ENCODE measurements at places on chromosomes 16 and 17.

- DNase-seq = no peak
Observed at GRCh38 chr17:4519361-4519788, 20.7 kb downstream of the SPNS2 start.

DNA sequence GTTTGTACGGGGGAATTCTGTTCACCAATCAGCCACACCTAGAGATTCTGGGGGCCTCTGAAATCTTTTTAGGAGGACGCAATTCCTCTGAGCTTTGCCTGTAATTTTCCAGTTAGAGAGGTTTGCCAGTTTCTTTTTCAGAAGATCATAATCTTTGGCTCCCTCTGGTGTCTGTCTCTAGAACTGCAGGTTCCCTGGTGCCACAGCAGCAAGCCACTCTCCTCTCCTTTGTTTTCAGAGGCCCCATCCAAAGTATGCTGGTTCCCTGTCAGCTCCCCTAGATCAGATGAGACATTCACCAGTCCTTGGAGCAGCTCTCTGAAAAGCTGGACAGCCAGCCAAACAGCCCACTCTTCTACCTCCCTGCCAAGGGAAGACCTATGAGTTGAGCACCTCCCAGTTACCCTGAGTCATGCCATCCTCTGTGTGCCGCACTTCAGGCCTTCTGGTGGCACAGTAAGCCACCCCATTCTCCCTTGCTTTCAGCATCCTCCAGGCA is 36.1 kb downstream of the RNF112 start:
- peak; percentile 88 for DNase-seq

DNA sequence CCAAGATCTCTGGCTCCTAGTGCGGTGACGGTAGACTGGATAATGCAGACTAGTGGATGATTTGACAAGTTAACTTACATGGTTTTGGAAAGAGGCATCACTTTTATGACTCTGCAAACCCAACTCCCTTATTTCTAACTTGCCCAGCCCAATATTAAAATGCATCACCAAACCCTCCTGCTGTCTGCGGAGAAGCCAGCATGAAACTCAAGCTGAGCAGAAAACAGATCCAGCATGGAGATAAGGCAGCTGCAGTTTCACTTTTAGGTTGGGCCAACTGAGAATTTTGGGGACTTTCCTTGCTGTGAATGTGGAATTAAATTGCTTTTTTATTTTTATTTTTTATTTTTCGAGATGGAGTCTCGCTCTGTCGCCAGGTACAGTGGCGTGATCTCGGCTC is 27.8 kb downstream of the CDH1 start:
- no peak for DNase-seq

- DNase-seq = no peak
Observed at GRCh38 chr17:38739305-38739704, 8.8 kb downstream of the PCGF2 start.

- DNase-seq = no peak
Observed at GRCh38 chr16:66364959-66365306, 1.6 kb upstream of the CDH5 start.

GRCh38 chr16:48194828-48195556 is 39.2 kb upstream of the ABCC12 start:
- DNase-seq = peak; percentile 15

- DNase-seq = no peak
Observed at GRCh38 chr17:73065376-73065775, 27.1 kb downstream of the SLC39A11 start.

DNA sequence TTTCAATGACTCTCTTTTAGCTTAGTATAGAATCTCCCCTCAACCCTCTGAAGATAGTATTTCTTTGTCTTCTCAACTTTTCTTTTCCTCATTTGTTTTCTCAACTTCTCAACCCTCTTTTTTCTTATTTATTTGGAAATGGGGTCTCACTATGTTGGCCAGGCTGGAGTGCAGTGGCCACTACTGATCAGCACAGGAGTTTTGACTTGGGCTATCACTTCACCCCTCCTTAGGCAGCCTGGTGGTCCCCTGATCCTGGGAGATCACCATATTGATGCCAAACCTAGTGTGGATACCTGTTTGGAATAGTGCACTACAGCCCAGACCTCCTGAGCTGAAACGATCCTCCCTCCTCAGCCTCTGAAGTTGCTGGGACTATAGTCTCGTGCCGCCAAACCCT is 79.8 kb downstream of the PITPNC1 start:
- DNase-seq = no peak

- DNase-seq = no peak
Observed at GRCh38 chr16:79668502-79668901, 68.0 kb upstream of the MAF start.

DNA sequence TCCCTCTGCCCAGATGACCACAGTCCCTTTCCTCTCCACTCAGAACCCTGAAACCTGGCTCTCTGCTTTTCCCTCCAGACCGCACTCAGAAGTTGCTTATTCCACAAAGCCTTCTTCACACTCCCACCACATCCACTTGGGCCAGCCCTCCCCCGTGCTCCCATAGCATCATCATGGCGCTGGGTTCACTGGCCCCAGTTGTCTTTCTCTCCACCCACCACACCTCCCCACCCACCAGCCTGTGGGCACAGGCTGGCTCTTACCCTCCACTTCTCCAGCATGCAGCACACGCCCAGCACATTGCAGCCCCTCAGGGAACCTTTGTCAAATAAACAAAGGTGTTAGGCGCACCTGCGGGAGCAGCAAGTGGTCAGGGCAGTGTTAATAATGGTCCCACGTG is 130.0 kb downstream of the KATNIP start:
- no peak for DNase-seq

- DNase-seq = no peak
Observed at GRCh38 chr17:74088285-74088933, 115.1 kb upstream of the RPL38 start.

DNA sequence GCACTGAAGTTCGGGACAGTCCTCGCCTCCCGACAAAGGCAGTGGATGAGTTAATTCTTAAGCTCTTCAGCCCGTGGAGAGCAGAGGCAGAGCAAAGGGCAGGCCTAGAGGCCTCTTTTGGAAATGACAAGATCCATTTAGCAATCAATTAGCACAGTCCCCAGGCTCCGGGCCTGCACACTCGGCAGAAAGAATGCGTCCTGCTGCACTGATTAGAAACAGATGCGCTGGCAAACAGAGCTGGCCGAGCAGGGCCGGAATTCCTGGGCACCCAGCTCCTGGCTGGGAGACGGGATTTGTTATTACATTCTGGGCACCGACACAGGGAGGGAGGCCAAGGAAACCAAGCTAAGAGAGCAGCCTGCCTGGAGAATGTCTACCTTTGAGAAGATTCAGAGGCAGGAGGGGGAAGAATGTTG is 162.9 kb downstream of the COPRS start:
- DNase-seq = peak; percentile 93

GRCh38 chr16:16028311-16028999 is 79.0 kb downstream of the ABCC1 start:
- DNase-seq = no peak

Measured in AG08396 (cell line).